ENCODE measurements at places on chromosomes 2 and 18.

GRCh38 chr2:33146102-33146501 lies 199.3 kb downstream of the LTBP1 start:
- no peak for DNase-seq

DNA sequence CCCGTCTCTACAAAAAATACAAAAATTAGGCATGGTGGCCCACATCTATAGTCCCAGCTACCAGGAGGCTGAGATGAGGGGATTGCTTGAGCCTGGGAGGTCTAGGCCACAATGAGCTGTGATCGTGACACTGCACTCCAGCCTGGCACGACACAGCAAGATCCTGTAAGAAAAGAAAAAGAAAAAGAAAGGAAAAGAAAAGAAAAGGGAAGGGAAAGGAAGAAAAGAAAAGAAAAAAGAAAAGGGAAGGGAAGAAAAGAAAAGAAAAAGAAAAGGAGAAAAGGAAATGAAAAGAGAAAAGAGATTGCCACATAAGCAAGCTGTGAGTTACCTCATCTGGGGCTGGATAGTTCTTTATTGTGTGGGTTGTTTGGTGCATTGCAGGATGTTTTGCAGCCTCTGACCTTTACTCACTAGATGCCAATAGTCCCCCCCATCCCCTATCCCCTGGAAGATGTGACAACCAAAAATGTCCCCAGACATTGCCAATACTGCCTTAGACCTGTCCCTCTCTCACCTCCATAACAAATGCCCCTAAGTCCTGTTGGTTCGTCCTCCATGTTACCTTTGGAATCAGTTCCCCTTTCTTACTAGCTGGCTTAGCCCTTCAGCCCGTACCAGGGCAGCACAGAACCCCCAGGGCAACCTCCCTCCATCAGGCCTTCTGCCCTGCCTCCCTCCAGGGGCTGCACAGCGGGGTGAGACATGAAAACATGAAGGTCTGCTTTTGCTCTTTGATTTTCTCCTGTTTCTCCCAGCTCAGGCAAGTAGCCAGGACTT lies 8.9 kb downstream of the ASPRV1 start:
- no peak for DNase-seq

- peak; percentile 46 for DNase-seq
Measured at GRCh38 chr2:175203621-175204496, 22.3 kb upstream of the ATP5MC3 start.

DNA sequence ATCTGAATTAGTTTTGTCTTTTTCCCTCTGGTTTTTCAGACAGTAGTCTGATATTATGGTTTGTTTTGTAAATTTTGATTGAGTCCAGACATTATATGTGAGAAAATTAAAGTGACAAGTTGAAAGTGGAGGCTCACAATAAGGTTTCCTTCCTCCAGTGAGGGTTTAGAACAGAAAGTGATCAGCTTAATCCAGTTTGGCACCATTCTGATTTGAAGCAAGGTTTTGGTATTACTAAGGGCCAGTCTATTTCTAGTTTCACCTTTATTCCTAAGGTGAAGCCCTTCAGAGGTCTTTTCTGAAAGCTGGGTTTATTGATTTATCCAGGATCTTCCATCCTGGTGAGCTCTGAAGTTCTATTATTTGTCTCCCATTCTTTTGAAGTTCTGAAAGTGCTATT lies 68.7 kb downstream of the CDC42EP3 start:
- DNase-seq, result no peak

DNA sequence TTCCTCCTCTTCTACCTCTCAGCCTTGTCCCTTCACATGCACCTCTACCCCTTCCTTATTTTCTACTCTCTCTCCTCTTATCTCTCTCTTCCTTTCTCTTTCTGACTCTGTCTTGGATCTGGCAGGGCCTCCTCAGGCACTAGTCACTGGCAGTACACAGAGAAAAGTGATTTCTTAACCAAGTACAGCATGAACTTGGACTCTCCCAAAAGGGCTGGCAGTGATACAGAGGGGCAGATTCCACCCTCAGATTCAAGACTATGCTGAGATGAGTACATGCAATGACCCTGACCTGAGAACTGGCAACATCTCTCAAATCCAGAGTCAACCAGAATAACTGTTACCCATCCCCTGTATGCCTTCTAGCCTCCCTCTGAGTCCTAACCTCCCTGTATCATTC lies 4.3 kb downstream of the AOX1 start:
- DNase-seq, result no peak

DNA sequence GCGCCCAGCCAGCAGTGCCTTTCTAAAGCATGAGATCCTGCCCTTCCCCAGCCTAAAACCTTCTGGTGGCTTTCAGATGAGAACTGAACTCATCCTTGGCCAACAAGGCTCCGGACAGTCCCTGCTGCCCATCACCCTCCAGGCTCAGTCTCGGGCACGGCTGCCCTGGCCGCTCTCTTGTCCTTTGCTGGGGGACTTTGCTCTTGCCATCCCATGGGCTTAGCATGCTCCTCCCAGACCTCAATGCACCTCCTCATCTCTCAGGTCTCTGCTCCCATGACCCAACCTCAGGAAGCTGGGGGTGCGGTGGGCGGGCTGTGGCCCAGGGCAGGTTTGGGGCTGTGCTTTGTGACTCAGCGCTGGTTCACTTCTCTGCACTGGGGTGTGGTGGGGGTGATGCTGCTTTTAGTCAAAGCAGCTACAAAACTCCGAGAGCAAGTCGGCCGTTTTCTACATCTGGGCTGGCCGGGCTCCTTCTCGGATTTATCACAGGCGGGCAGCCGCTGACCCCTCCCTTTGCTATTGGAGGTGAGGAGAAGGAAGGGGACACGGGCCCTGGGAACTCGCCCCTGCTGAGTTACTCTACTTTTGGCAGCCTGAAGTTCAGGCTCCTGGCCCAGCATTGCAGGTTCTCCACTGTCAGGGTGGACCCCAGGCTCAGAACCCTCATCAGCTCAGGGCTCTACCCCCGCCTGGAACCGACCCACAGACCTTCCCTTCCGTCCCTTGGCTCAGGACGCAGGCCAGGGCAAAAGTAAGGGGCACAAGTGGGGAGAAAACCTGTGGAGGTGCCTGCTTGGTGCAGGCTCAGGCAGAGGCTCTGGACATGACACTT lies 90.6 kb upstream of the TAF1B start:
- no peak for DNase-seq

GRCh38 chr18:54975598-54975997 lies 16.3 kb upstream of the CCDC68 start:
- DNase-seq, result no peak

DNA sequence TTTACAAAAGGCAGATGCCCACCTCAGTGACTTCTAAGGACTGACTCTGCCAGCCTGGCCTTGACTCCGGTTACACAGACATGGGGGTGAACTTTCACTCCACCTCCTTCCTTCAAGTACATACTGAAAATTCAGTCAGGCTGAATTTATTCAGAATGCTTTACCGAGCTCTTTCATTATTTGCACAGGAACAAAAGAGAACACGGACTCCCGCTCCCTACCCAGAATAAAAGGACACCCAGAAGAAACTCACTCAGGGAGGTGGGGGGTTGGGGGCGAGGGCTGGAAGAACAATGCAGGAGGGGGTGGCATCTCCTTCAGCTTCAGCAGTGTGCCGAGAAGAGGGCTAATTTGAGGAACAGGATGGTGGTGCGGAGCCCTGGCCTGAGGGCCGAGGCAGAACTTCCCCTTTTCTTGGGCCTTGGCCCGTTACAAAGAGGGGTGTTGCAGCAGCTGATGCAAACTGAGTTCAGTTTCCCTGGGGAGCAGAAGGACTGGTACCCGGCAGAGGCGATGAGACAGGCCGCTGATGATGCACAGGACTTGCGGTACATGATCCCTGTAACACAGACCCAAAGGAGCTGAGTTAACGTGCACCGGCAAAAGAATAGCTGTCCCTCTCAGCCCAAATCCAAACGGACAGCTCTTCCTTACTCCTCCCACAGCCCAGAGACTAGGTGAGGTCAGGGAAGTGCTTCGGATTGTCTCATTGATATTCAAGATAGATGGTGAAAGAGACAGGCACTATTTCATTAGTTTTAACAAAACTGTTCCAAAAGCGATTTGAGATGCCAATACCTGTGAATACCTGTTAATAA lies 24.1 kb downstream of the LYPD1 start:
- no peak for DNase-seq

DNA sequence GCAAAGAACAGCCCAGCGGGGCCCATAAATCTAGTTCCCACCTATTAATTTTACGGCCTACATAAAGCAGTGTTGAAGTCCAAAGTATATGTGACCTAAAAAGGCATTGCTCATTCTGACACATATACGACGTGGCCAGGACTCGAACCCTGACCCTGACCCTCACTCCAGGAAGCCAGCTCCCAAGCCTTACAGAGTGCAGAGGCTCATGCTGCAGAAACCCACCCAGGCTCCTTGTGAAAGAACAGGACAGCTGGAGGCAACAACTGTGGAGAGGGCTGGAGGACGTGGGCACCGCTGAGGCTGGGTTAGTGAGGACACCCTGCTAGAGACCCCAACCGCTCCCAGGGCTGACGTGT lies 221.6 kb downstream of the CYP26B1 start:
- no peak for DNase-seq

DNA sequence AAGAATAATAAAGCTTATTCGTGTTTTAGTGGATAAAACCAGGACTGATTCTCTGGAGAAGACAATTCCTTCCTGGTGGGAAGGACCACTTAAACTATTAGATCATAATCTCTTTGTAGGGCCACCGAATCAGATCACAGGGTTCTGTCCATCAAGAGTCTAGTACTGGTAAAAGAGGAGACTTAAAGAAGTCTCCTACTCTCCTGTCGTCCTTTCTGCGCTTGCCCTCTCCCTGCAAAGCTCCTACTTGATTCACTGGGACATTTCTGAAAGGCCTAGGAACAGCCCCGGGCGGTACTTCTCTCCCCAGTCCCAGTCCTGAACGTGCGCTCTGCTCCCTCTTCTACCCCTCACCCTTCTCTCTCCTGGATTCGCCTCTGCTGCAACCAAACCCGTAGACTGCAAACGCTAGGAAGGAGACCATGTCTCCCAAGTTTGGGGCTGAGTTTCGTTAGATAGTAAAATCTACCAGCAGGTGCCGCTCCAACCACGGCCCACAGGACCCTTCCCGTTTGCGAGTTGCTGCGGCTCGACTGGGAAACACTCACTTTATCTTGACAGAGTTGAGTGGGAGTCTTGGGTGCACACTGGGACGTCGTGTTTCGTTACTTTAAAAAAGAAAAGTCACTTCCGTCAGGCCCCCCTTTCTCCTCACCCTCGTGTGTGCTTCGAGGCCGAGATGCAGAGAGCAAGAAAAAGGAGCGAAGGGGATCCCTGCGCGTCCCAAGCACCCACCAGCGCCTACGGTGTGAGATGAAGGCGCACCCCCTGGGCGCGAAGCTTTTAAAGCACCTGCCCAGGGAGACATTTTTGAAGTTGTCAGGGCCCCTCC lies 923 bp downstream of the FIGLA start:
- DNase-seq, result peak; percentile 80

GRCh38 chr2:191957996-191958860 lies 111.3 kb upstream of the CAVIN2 start:
- no peak for DNase-seq

- DNase-seq, result no peak
Measured at GRCh38 chr18:23636071-23636399, 26.7 kb downstream of the ANKRD29 start.

GRCh38 chr2:180695586-180696401 lies 284.6 kb upstream of the UBE2E3 start:
- DNase-seq, result no peak

- DNase-seq, result no peak
Measured at GRCh38 chr18:75824661-75825060, 397.2 kb upstream of the SMIM21 start.

DNA sequence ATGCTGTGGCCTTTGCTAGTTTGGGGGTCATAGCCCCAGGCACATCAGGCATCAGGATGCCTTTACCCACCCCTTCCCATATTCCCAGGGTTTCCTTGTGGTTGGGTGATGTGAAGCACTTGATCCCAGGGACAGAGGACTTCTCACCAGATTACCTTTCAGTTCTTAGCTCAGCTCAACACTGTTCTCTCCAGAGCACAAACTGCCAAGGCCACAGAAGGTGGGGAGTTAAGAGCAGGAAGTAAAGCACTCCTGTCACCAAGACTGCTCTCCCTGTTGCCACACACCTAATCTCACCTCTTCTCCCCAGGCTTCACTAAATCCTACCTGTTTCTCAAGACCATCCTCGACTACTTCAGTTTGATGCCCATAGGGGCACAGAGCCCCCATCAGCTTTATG lies 25.9 kb downstream of the FHOD3 start:
- no peak for DNase-seq

DNA sequence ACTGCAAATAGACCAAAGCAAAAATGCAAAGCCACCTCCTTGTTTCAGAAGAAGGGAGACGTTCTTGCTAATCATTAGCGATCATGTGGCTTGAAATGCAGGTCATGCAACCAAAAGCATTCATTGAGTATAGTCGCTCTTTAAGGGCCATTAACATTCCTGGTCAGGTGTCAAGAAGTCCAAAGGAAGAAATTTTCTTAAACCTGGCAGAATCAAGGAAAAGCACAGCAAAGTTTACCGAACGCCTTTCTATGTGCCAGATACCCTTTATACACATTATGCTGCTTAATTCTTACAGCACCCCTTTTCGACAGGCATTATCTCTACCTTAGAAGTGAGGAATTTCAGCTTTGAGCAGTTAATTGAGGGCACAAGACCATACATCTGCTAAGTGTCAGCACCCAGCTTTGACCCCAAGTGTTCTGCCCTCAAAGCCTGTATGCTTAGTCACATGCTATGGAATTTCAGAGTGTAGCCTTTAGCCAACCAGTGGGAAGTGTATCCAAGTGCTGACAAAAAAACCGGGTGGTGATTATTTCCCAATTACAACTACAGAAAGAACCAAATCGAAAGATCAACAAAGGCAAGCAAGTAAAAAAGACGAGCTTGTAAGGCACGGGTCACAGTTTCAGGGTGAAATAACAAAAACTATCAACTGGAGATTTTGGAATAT lies 70.8 kb downstream of the EPHA4 start:
- DNase-seq, result no peak

DNA sequence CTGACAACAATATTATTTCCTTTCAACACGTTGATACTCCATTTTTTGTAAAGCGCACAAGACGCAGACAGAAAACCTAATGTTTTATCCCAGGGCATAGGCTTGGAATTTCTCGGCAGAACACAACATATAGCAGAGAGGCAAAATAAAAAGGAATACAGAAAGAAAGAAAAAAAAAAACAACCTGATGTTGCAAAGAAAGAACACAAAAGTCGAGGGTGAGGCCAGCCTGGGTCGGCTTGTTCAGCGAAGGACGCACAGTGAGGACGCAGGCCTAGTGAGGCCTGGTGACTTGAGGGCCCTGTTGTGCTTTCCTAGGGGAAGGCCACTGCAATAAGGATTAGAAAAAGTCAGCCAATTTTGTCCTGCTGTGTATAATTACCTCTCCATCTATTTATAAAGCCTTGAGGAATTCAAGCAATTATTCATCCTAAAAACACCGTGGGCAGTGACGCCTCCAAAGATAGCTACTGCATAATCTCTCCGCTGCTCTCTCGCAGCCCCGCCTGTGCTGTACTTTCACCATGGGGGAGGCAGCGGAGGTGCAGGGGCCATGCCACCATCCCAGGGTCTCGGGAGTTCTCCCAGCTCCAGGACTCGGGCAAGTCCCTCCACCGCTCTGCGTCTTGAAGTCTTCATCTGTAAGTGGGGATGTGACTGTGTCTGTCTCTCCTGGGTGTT lies 61.9 kb upstream of the SH3RF3 start:
- DNase-seq, result no peak

Measured in right forelimb (tissue), 1 donor.